ENCODE measurements at places on chromosomes 5 and 9.

DNA sequence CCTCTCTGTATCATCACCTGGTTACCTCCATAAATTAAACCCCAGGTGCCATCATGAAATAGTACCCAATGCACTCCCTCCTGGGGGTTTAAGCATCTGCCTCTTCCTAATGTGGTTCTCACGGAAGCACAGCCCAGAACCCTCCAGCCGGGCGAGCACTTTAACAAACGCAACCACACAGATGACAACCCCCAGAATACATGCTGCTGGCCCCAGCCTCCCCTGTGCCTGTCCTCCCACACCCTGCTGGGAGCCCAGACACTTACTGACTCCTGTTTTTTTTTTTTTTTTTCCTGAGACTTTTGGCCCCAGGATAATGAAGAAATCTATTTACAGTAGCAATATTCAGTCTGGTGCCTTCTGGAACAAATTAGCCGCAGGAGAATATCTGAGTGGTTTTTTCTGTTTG, 50.0 kb upstream of the COL5A1 start:
- DNase-seq = peak; percentile 20

DNA sequence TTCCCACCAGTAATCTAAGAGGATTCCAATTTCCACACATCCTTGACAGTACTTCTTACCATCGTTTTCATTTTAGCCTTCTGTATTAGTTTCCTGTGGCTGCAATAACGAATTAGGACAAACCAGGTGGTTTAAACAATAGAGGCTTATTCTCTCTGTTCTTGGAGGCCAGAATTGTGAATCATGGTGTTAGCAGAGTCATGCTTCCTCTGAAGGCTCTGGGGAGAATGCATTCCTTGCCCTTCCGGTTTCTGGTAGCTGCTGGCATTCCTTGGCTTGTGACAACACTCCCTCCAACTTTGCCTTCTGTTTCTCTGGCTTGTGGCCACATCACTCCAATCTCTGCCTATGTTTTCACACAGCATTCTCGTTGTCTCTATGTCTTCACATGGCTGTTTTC, 23.5 kb downstream of the RIGI start:
- no peak for DNase-seq

GRCh38 chr5:14753292-14753691, 88.8 kb downstream of the OTULIN start:
- DNase-seq = no peak

DNA sequence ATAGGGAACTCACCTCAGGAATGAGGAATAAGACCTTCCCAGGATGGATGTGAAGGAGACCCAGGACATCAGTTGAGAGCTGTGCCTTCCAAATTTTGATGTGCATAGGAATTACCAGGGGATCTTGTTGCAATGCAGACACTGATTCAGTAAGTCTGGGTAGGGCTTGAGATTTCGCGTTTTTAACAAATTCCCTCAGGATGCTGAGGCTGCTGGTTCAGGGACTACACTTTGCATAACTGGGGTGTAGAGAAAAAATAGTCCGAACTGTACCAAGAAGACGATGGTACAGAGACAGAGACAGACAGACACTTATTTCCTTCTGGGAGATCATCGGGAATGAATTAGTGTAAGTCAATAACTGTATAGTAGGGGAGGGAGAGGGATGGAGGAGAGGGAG, 82.3 kb upstream of the FREM1 start:
- no peak for DNase-seq

GRCh38 chr9:132214027-132214622, 52.3 kb downstream of the NTNG2 start:
- no peak for DNase-seq

DNA sequence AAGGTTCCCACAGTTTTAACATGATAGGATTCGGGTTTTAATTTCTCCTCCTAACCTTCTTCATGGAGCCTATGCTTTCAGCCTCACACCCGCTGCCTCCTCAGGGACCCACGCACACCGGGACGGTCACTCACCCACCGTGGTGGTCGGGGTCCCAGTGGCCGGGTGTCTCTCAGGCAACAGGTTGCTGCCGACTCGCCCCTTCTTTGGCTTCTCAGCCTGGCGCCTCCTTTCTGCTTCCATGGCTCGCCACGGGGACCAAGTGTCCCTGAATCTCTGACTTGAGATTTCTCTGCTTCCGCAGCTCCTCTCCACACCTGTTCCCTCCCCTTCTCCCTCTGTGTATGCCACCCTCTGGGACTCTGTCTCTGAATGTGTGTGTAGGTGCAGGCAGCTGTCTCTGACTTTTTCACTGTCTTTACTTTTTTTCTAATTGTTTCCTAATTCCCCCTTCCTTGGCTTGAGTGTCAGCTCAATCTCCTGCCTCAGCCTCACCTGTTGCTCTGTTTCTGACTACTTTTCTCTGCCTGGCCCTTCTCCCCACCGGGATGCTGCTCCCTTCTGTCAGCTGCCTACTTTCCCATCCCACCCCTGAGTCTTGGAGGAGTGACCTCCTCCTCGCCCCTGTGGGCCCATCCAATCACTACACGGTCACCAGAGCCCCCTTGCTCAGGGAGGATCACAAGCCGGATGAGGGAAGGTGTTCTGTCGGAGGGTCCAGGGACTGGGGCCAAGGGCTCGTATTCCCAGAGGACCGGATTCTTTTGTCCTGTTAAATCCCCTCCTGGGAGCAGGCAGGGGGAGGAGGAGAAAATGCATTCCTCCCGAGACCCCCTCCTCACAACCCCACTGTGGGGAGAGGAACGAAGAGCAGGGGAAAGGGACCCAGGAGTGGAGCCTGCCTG, at the start of gene PROP1:
PROP1 (minus strand) TSS at position 552 of the 905 bp plus-strand sequence; CDS start at position 243, 309 bp downstream.
- no peak for DNase-seq
